NCI-H2081 treated with DMSO at 0.1 percent for 48 hours (cell line): ENCODE measurements at places on chromosomes 4 and X.

- no peak for DNase-seq
Measured at GRCh38 chrX:117196481-117196880, 733.7 kb upstream of the CT83 start.

DNA sequence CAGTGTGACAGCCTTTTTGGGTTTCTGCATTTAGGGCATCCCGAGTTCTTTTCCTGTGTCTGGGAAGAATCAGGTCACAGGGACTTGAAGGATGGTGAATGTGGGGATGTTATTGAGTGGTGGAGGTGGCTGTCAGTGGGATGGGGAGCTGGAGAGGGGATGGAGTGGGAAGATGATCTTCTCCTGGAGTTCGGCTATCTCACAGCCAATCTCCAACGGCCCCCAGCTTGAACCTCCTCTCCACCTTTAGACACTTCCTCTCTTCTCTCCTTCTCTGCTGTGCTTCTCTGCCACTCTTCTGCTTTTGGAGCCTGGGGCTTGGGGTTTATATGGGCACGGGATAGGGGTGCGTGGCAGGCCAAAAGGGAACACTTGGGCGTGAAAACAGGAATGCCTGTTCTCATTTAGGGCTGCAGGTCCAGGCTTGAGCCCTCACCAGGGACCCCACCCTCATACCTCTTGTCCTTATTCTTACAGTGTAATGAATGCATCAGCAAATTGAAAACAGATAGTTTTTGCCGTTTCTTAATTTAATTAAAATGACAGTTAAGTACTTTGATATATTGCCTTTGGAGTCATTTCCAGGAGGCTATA, 37.5 kb downstream of the USP9X start:
- DNase-seq: no peak

DNA sequence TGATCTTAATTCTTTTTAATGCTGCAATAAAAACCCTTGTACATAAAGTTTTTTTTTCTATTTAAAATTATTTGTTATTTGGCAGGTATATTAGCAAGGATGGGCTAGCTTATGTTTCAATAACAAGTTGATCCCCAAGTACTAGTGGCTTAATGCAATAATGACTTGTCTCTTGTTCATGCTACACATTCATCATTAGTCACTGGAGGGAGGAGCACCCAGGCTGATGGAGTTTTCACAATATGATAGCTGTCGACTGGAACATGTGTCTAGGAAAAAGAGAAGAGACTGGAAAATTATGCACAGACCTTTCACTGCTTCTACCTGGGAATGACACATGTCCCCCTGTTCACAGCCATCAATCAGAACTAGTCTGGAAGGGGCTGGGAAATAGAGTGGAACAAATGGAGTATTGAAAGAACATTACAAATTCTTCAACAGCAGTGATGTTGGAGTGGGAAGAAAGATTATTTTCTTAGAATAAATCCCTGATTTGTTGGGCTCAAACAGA, 387.9 kb upstream of the RPS6KA3 start:
- DNase-seq: no peak

- no peak for DNase-seq
Measured at GRCh38 chrX:150503898-150504219, 64.6 kb upstream of the MTM1 start.

DNA sequence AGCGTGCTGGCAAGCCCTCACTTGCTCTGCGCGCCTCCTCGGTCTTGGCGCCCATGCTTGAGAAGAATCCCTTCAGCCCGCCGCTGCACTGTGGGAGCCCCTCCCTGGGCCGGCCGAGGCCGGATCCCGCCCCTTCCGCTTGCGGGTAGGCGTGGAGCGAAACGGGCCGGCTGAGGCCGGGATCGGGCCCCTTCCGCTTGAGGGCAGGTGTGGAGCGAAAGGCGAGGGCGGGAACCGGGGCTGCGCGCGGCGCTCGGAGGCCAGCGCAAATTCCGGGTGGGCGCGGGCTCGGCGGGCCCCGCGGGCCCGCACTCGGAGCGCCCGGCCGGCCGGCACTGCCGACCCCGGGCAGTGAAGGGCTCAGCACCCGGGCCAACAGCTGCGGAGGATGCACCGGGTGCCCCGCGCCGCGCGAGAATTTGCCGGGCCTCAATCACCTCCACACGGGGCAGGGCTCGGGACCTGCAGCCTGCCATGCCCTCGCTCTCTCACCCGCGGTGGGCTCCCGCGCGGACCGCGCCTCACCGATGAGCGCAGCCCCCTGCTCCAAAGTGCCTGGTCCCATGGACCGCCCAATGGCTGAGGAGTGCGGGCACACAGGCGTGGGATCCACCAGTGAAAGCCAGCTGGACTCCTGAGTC, 58.1 kb upstream of the GBA3 start:
- no peak for DNase-seq

DNA sequence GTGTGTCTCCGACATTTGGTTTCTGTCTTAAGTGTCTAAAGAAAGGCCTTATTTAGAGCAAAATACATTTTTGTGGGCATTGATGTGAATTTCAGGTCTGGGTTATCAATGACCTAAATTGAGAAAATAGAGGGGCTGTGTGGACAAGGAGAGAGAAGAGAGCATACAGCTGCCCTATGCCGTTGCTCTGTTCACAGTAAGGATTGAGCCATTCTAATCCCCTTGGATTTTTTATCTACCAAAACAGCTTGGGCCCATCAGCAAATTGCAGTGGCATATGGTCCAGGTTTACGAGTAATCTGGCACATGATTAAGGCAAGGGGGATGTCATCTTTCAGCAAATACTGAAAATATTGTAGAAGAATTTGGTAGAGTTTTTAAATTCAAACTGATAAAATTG, 210.2 kb downstream of the ANTXR2 start:
- DNase-seq: no peak

GRCh38 chrX:46461660-46462191, 83.5 kb downstream of the ZNF674 start:
- DNase-seq: no peak

- DNase-seq: no peak
Measured at GRCh38 chr4:99753931-99754330, 62.7 kb upstream of the DAPP1 start.

DNA sequence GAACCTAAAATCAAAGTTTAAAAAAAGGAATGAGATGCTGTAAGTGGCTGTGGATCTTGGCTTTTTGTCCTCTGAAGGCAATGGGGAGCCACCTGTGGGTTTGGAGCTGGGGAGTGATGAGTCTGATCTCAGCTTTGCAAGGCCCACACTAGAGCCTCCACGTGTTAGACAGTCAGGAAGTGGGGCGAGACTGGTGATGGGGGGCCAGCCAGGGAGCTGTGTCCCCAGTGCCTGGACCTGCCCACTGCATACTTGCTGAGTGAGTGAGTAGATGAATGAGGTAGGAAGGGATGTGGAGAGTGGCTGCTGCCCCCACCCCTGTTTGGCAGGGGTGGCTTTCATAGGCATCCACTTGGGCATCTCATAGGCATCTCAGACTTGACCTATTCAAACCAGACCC, 84.0 kb downstream of the NHSL2 start:
- no peak for DNase-seq

DNA sequence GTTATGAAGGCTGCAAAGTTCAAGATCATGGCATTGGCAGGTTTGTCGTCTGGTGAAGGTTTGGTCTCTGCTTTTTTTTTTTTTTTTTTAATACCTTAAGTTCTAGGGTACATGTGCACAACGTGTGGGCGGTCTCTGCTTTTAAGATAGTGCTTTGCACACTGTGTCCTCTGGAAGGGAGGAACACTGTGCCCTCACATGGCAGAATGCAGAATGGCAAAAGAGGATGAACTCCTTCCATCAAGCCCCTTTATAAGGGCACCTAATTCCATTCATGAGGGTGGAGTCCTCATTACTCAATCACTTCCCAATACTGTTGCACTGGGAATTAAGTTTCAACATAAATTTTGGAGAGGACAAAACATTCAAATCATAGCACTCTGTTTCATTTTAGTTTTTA, 101.4 kb downstream of the GLRA2 start:
- no peak for DNase-seq

- no peak for DNase-seq
Measured at GRCh38 chrX:140744085-140744484, 34.5 kb downstream of the LINC00632 start.

DNA sequence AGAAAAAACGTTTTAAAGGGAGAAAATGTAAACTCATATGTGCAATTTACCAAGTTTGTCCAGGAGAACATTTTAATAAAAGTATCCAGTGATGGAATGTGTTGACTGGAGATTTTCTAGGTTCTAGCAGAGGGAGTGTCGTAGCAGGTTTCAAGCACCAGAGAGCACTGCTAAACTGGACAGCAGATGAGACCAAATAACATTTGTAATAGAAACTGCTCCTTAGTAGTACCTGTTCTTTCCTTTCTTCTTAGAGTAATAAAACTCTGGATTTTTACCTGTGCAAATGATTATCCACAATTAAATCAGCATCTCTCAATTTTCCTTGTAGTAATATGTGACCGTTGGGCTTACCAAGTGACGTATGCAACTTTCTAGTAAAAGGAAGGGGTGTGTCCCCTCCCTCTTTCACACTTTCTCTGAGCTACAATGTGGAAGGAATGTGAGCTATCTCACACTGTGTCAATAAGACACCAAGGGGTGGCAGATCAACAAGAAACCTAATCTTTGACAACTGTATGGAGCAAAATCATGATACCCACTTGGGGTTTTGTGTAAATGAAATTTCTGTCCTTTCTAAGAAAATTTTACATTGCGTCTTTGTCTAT, 9.5 kb downstream of the HPGDS start:
- no peak for DNase-seq

GRCh38 chrX:71103110-71103983, 3.2 kb downstream of the CXorf65 start:
- no peak for DNase-seq

GRCh38 chr4:139316733-139317132, 14.5 kb upstream of the NDUFC1 start:
- DNase-seq: no peak

GRCh38 chr4:113499166-113499565, 262.4 kb downstream of the CAMK2D start:
- no peak for DNase-seq

DNA sequence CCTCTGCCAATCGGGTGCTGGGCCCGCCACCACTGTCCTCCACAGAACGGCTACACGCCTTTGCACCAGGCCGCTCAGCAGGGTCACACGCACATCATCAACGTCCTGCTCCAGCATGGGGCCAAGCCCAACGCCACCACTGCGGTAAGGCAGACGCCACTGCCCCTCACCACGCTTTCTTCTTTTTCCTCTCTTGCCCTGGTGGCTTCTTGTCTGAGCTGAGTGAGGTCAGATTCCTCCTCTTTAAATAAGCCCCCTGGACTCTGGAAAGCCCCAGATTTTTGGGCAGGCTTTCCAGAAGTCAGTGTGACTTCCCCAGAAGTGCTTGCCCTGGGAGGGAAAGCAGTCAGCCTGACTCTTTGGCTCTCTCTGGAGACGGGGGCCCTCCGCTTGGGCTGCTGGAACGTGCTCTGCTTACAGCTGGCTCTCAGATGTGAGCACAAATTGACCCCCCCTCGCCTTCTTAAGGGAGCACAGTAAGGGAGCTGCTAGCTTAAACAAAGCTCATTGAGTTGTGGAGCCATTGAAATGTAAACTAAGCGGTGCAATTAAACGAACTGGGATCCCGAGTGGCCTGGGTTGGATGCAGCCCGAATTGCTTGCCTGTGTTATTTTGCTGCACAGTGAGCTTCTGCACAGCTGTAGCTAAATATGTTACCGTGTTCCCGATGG, 243.1 kb downstream of the ANK2 start:
- DNase-seq: peak; percentile 16

GRCh38 chr4:1610791-1611500, 73.2 kb downstream of the FAM53A start:
- no peak for DNase-seq

DNA sequence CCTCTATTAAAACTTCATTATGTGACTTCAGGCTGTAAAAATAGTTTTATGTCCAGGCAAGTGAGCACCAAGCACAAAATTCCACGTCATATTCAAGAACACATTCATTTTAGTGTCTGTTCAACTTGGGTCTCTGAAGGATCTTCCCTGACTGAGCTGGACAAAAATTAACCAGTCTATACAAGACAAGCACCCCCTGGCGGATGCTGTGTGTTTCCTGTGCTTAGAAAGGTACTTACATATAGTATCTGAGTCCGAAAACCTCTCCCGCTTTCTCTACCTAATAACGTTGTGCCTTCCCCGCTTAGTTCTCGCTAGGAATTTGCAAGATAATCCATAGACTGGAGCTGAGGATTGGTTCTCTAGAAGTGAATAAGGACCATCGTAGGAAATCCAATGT, 2214.5 kb upstream of the TENM3 start:
- no peak for DNase-seq

- DNase-seq: no peak
Measured at GRCh38 chr4:155795991-155796390, 37.2 kb downstream of the GUCY1B1 start.

GRCh38 chr4:108796173-108796572, 33.3 kb upstream of the ETNPPL start:
- DNase-seq: no peak

GRCh38 chr4:42555828-42556227, 101.1 kb downstream of the ATP8A1 start:
- DNase-seq: no peak

DNA sequence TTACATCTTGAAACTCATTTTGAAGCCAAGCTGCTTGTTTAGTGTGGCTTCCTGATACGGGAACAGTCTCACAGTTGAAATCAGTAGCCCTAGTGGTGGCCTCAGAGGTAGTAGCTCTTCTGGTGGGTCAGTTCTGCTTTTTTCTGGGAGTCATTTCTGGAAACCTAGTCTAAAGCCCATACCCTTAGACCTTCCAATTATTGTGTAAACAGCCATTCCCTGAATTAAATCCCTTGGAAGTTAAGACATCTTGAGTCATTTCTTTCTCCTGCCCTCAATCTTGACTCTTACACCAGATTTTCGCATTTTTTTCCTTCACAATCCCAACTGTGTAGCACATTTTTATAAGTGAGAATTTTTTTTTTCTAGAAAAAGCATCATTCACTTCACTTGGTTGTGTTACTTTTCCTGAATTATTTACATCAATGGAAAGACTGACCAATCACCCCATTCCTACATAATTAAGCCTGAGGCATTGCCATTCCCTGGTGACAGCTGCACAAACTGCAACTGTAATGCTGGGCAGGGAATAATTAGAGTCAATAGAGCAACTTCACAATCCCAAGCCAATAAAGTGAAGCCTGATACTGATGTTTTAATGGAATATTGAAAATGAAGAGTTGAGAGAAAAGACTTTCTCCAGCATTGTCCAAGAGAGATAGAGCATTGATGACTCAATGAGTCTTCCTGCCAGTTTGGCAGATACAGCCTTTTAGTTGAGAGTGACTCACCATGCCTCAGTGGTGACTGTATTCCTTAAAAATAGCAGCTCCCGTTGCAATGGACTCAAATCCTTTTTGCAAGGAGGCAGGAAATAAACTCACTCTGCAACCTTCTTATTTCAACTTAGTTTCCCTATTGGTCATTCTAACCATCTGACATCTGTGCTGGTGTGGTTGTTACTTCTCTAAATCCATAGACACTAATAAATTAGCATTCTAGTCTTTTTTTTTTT, 13.0 kb upstream of the SEPSECS start:
- no peak for DNase-seq
